ENCODE measurements at places on chromosomes 3 and 15.

DNA sequence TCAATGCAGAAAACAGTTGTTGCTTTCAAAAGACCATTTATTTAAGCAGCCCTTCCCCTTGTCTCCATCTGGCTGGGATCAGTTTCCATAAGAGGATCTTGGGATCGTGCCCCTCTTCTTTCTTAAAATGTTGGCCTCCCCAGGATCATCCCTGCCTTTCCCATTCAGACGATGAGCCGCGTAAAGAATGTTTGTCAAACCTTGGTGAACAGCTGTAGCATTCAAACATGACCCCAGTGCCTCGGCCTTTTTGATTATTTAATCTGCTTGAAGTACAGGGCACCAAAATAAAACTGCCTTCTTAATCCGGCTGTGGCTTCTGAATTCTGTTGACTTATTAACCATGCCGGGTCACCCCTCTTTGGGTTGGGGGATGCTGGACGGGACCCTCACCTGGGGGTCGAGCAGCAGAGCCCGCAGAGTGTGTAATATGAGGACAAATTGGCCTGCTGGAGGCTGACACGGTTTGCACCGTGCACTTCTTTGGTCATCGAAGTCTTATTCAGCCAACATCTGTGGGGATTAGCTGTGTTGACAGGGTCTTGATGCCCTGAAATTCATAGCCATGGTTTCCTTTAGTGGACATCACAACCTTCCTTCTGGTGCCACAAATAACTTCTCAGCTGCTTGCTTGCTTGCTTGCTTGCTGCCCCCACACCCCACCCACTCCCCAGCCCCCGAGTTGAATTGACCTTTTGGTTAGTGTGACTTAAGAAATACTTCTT is at the start of gene LRTM1:
Gene LRTM1 (minus strand): TSS at position 14 of the 725 bp plus-strand sequence. CDS start 148 bp downstream, outside the sequence.
- DNase-seq, result no peak

GRCh38 chr15:47139965-47140364 is 577.3 kb upstream of the SEMA6D start:
- no peak for DNase-seq

- no peak for DNase-seq
Observed at GRCh38 chr3:161894657-161895056, 398.0 kb downstream of the OTOL1 start.

DNA sequence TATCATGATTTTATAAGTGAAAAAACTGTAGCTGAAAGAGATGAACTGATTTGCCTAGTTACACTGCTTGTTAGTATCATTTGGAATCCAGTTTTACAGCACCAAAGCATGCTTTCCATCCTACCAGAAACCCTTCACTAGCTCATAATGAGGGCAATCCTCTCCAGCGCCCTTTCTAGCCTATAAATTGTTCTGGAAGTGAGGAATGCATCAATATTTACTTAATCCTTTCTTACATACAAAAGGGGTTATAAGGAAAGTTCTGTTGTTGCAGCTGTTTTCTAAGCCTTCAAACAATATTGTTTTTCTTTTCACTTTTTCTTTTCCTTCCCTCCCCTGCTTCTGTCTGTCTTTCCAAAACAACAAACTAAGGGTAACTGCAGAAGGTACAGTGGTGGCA is 11.0 kb upstream of the PCCB start:
- DNase-seq, result no peak

GRCh38 chr15:67253549-67254237 is 768 bp downstream of the AAGAB start:
- DNase-seq, result no peak

- no peak for DNase-seq
Observed at GRCh38 chr3:97981886-97982285, 9.7 kb upstream of the RIOX2 start.

GRCh38 chr3:21573291-21573690 is 177.7 kb downstream of the ZNF385D start:
- no peak for DNase-seq

DNA sequence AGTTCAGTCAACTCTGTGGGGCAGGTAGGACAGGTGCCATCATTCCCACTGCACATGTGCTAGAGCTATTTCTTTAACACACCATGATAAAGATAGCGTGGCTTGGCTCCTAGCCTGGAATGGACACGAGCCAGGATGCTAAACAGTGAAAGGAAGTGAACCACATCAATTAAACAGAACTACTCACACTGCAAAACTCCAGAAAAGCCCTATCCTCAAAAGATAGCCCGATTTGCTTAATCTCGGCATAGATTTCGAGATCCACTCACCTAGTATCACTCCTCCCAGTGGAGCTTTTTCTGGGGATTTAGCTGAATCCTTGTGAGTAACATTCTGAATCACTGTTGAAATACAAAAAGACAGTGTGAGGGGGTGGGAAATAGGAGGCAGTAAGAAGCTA is 118.0 kb downstream of the ABI3BP start:
- no peak for DNase-seq

- no peak for DNase-seq
Observed at GRCh38 chr3:43525386-43525785, 96.4 kb downstream of the ANO10 start.

DNA sequence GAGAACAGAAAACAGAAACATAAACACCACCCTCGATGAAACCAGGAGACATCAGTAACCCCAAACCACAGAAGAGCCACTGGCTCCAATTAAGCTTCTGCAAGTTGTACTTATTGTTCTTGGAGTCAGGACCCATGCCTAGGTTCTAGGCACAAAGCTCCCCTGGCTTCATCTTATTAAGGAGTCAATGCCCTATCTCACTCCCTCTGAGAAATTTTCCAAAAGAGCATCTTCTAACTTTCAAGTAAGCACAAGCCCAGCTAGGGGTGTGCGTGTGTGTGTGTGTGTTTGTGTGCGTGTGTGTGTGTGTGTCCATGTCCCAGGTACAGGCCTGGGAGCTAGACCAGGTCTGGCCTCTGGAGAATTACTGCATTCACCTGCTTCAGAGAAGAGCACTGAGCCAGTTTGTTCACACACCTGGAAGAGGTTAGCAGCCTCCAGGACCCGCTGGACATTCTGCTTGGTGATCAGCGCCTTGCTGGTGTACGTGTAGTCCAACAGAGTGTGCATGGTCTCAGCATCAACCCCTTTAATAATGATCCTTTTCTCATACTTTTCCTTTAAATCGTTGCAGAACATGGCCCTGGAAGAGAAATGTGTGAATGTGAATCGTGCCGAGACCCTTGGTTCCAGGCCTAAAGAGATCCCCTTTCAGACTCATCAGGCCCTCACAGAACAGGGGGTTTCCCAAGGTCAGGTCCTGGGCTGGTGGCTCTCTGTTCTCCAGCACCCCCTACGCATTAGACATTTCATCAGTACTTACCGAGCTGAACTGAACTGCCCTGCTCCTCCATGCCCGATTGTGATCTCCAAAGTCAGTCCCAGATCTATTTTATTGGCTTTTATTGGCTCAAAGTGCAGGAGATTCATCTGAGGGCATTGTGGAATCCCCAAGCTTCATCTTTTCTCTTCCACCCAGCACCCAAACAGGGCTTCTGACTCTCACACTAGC is 27.8 kb downstream of the KLHL6 start:
- DNase-seq, result no peak

GRCh38 chr3:87045473-87045872 is 54.5 kb upstream of the VGLL3 start:
- no peak for DNase-seq

- no peak for DNase-seq
Observed at GRCh38 chr3:147046916-147047315, 359.4 kb downstream of the ZIC4 start.

- no peak for DNase-seq
Observed at GRCh38 chr3:193418576-193419373, 40.2 kb upstream of the ATP13A5 start.

DNA sequence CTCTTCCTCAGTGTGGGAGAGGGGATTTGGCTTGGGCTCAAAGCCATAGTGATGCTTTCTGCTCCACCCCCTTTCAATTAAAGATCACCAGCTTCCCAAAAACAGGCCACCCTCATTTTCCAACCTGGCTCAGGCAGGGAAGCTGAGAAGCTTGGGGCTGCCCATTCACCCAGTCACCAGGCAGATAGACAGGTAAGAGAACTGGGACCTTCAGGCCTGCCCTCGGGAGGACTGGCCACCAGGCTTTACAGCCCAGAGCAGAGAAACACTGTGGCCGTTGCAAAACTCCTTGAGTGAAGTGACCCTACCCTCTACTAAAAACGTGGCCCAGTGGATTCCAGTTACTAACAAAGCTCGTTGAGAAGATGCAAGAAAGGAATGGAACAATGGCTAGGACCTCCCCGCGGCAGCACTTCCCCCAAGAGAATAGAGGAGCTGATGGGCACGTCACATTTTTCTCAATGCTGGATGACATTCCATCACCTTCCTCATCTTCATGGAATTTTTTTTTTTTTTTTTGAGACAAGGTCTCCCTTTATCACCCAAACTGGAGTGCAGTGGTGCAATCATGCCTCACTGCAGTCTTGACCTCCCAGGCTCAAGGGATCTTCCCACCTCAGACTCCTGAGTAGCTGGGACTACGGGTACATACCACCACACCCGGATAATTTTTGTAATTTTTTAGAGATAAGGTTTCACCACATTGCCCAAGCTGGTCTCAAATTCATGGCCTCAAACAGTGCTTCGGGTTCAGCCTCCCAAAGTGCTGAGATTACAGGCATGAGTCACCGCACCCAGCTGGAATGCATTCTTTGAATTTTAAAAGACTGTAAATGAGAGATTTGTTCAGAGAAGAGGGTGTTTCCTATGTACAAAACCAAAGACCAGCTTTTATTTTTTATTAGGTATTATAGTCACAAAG is 37.9 kb downstream of the LIPC start:
- no peak for DNase-seq

DNA sequence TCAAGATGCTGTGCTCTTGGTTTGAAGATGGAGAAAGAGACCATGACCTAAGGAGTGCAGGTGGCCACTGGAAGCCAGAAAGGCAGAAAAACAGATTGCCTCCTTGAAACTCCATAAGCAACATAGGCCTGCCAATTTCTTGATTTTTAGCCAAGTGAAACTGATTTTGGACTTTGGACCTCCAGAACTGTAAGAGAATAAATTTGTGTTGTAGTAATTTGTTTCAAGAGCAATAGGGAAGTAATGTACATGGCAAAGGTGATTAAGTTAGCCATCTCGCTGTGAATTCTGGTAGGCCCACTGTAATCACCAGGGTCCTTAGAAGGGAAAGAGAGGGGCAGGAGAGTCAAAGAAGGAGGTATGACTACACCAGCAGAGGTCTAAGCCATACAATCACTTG is 238.8 kb downstream of the CNTN3 start:
- no peak for DNase-seq

- no peak for DNase-seq
Observed at GRCh38 chr3:73427048-73427706, 197.6 kb downstream of the PDZRN3 start.

DNA sequence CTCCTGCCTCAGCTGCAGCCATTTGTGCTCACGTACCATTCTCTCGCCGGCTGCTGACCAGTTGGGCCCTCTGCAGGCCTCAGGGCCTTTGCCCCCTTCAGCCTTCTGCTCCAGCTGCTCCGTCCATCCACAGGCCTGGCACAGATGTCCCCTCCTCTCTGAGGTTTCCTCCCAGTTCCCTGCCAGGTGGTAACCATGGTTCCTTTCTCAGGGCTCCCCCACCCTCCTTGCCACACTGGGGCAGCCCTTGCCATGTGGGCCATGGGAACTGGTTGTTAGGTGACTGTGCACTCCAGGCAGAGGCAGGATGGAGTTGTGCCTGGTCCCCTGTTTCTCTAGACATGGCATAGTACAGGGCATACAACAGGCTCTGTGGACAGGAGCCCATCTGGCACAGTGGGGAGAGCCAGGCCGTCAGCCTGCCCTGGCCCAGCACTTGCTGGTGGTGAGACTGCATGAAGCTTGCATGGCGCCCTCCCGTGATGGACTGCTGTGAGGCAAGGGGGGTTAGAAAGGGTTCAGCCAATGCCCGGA is 148.9 kb downstream of the DNAJB8 start:
- DNase-seq, result no peak

GRCh38 chr3:157953565-157953964 is 152.7 kb downstream of the SHOX2 start:
- no peak for DNase-seq

- no peak for DNase-seq
Observed at GRCh38 chr3:15495461-15496340, 25.8 kb downstream of the COLQ start.

DNA sequence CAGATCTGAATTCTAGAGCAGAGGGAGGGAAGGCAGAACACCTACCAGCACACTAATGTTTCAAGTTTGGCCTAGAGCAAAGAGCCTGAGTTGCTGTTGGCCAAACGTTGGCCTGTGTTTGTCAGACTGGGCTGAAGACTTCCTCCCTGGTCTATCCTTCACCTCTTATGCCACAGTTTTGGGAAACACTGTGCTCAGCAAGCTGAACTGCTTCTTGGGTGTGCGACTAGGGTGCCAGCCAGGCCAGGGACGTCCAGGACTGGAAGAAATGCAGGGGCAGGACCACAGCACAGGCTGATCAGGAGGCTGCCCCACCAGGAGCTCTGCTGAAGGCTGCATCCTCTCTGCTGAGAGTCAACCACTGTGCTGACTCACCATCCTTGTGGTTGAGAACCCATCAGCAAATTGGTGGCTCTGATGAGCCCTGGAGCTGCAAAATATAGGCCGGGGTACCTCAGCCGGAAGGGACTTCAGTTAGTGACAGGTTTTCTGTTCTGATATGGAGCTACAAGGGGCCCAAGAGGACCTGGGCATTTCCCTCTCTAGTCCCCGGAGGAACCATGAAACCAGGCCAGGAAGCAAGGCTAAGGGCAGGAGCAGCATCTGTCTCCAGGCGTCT is 131.6 kb upstream of the RASGRP1 start:
- peak; percentile 39 for DNase-seq

DNA sequence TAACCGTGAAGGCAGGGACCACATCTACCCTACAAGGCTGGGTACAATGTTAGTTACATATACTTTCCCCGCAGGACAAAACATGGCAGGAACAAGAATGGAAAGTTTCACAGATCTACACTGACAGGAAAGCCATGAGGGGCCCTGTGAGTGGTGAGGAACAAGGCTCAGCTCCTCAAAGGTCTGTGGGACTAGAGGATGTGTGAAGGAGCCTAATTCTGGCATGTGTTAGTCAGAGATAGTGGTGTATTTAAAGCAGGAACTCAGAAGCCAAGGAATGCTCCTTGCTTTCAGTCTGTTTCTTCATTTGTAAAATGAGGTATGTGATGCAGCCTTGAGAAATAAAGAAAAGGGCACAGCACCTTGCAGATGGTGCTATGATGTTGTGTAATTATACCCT is 25.1 kb downstream of the ETV5 start:
- no peak for DNase-seq

DNA sequence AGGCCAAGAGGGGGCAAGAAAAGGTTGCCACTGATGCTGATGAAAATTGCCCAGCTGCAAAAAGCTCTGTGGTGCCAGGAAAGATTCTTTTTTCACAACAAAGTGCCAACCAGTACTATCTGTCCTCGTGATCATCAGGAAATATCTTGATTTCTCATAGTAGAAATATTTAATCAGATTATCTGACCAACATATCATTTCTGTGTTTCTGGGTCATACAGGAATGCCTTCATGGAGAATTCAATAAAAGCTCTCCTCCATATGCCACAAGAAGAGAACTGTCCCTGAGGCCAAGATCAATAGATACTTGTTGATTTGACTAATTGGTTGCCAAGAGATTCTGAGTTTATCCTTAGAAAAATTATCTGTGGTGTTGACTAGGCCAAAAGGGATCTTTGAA is 63.5 kb downstream of the FSIP1 start:
- DNase-seq, result no peak

GRCh38 chr15:71780115-71780976 is 30.0 kb upstream of the NR2E3 start:
- peak; percentile 24 for DNase-seq

- DNase-seq, result no peak
Observed at GRCh38 chr3:174101244-174101643, 703.7 kb downstream of the NLGN1 start.

Data from CD4-positive, alpha-beta T cell treated with Interferon gamma for 1 hour (primary cell).